GM18507 (cell line): ENCODE measurements at places on chromosomes 6 and 20.

GRCh38 chr6:131205481-131206244 is 70.4 kb downstream of the AKAP7 start:
- DNase-seq = no peak

- no peak for DNase-seq
Observed at GRCh38 chr6:41367061-41367460, 31.7 kb downstream of the NCR2 start.

DNA sequence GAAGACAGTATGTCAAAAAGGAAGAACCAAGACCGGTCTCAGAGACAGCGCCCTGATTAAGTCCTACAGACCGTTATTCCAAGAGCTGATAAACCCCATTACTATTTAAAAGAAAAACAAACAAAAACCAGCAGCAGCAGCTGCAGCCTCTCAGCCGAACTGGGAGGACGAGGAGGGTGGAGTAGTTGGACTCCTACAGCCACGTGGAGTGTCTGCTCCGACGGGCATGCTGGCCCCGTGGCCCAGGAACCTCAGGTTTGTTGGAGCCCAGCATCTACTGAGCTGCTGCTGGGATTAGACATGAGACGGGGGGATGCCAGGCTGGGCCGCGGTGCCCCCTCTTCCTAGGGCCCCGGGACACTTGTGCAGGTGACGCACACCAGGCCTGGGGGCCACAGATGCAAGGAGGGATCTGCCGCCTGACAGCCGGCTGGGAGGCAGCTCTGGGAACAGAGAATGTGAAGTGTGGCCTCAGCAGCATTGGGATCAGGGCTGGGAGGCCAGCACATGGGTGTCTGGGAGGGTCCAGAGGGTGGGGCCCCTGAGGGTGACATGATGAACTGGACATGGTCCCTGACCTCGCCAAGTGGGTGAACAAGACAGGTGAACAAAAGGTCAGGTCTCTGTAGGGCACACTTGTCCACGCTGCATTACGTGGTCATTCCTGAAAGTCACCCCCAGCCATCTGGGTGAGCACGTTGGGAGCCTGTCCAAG is 2.9 kb upstream of the ZBTB46 start:
- no peak for DNase-seq

GRCh38 chr6:28920281-28920680 is 3.5 kb downstream of the TRIM27 start:
- DNase-seq = no peak

GRCh38 chr6:14436592-14437132 is 319.1 kb downstream of the CD83 start:
- DNase-seq = no peak

DNA sequence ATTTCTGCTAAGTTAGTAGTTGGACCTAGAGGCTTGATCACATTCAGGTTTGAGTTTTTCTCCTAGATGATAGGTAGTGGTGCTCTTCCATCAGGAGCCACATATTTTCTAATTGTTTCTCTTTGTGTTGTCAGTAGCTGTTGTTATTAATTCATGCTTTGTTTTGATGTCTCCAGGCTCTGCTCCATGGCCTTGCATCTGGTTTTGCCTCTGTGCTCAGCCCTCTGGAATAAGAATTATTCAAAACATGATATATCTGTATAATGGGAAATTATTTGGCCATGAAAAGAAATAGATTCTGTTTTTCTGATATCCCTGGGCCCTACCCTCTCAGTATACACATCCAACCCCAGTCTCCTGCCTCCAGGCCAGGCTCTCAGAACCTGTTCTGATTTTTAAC is 184.8 kb downstream of the CDC5L start:
- DNase-seq = no peak

DNA sequence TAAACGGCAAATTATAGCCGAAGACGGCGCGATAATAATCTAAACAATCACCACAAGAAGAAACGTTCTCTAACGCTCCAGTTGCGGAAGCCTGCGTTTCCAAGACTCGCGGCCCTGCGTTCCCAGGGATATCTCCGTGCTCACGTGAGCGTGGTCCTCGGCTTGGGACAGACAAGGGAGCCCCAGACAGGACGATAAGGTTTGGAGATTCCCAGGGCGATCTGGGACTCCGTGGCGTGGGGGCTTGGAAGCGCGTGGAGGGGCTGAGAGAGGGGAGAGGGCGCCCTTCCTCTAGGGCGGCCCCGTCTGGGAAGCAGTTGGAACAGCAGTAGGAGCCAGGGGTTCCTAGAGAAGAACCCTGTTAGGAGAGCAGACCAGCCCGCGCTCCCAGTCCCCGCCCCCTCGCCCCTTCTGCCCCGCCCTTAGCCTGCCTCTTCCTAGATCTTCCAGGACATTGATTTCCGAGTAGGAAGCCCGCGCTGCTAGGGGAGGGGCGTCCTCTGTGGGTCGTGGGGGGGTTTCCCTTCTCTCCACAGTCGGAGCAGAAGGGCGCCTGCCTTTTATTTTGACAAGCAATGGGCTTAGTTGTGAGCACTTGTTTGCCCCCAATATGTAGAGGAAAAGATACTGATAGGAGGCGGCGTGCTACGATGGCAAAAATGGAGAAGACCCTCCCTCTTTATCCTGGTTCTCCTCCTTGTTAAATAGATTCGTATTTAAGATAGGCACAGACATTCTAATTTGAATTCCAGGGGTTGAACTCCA is 10.6 kb downstream of the NRN1 start:
- DNase-seq = no peak

GRCh38 chr6:48151142-48151541 is 40.1 kb upstream of the PTCHD4 start:
- DNase-seq = no peak

DNA sequence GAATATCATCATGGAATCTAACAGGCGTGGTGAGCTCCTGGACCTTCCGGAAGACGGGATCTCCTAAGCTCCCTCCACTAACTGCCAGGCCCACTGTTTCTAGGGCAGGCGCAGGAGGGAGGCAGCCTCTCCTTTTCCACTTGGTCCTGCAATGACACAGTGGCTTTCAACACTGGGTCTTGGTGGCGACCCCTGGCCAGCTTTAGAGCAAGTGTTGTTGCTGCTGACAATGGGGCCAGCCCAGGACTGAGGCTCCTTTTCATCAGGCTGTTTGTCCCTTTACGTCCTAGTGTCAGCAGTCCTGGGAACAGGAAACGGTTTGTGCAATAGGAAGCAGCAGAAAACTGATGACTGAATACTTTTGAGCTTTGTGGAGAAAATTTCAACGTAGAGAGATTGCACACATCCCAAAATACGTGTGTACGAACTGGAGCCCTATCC is 9.7 kb upstream of the QKI start:
- no peak for DNase-seq
